ENCODE measurements at places on chromosomes 7 and 10.

GRCh38 chr7:146496657-146497056 is 380.1 kb downstream of the CNTNAP2 start:
- DNase-seq = no peak

- no peak for DNase-seq
Observed at GRCh38 chr7:44760034-44760580, 11.5 kb downstream of the ZMIZ2 start.

DNA sequence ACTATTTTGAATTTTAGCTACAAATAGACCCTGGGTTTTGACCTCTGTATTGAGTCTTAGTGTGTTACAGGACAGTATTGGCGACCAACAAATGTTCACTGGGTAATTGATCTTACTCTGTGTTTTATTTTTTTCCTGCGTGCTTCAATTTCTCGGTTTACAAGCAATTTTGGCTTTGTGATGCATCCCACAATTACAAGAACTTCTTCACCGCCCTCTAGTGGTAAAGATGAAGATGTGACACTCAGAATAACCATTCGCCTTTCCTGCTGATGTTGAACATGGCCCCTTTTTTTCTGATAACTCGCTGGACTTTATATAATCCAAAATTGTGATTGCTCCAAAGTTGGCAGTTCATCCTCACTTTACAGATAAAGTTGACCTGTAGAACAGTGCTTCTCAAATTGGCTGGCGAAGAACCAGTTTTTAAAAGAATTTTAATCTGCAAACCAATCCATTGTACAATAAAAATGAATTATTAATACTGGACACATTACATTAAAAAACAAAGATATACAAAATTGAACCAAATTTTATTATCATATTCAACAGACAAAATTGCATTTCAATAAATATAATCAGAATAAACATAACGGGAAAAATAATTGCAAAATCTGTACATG is 20.2 kb upstream of the SMC3 start:
- peak; percentile 83 for DNase-seq

DNA sequence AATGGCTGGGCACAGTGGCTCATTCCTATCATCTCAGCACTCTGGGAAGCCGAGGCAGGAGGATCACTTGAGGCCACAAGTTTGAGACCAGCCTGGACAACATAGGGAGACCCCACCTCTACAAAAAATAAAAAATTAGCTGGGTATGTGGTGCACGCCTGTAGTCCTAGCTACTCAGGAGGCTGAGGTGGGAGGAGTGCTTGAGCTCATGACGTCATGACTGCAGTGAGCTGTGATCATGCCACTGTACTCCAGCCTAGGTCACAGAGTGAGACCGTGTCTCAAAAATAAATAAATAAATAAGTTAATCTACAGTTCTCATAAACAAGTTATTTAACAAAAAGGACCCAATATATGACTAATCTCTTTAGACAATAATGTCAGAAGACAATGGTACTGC is 76.2 kb downstream of the TPK1 start:
- DNase-seq = no peak

DNA sequence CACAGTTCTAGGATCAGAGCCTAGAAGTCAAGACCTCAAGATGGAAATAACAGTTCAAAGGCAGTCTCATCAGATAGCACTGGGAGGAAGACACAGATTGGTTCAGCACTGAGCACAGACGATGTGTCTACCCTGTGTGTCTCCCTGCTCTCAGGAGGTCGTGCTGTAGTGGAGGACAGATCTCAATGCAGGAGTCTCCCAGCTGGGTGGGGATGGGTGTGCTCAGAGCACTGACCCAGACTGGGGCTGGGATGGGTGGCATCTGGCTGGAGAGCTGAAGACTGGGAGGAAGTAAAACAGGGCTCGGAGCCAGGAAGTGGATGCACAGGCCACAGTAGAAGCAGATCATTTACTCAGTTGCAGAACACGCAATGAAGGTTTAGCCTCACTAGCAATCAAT is 69.5 kb upstream of the GDF10 start:
- DNase-seq = no peak

- DNase-seq = no peak
Observed at GRCh38 chr10:64468219-64468618, 947.0 kb downstream of the REEP3 start.

GRCh38 chr10:126012485-126012884 is 116.1 kb downstream of the FANK1 start:
- DNase-seq = no peak

DNA sequence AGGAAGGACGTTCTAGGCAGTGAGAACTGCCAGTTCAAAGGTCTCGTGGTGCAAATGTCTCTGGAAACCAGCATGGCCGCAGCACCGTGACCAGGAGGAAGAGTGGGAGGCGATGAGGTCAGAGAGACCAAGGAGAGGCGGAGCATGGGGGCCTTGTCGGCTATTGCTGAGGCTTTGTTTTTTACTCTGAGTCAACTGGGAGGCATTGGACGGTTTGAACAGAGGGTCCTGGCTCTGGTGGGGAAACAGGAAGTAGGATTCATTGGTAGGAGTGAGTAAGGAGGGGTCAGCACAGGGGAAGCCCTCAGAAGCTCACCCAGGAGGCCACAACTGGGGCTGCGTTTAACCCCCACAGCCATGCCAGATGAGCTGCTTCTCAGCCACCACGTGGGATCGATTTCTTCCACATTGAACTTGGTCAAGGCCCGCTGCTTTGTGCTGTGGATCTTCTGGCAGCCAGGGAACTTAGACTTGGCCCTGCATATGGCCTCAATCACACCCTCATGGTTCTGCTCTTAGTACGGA is 22.2 kb upstream of the SH2B2 start:
- no peak for DNase-seq

DNA sequence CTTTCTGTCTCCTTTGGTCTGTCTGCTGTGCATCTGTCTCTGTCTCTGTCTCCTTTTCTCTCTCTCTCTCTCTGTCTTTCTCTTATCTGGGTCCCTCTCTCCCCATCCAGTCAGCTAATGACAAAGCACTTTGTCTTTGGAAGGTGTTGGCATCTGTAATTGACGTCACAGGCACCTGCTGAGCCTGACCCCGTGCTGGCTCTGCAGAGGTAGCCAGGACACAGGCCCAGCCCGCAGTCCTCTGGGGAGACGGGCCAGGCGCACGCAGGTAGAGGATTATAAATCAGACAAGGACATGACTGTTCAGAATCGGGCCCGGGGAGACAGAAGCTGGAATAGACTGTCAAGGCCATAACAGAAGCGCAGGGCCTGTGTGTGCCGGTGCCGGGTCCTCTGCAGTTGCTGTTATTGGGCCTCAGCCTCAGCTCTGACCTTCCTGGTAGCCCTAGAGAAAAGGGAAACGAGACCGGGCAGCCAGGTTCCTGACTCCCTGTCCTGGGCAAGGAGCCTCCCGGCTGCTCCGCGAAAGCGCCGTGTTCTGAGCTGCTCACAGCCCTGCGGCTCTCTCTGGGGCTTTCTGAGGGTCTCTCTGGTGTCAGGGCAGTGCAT is 10.7 kb upstream of the PSMG3 start:
- DNase-seq = no peak

- DNase-seq = peak; percentile 46
Observed at GRCh38 chr10:1824928-1825327, 87.6 kb upstream of the ADARB2 start.

GRCh38 chr10:88108115-88108610 is 244.7 kb downstream of the PTEN start:
- DNase-seq = no peak

GRCh38 chr10:52477305-52477704 is 163.2 kb downstream of the DKK1 start:
- DNase-seq = no peak

GRCh38 chr7:42203336-42203735 is 33.7 kb downstream of the GLI3 start:
- DNase-seq = no peak

DNA sequence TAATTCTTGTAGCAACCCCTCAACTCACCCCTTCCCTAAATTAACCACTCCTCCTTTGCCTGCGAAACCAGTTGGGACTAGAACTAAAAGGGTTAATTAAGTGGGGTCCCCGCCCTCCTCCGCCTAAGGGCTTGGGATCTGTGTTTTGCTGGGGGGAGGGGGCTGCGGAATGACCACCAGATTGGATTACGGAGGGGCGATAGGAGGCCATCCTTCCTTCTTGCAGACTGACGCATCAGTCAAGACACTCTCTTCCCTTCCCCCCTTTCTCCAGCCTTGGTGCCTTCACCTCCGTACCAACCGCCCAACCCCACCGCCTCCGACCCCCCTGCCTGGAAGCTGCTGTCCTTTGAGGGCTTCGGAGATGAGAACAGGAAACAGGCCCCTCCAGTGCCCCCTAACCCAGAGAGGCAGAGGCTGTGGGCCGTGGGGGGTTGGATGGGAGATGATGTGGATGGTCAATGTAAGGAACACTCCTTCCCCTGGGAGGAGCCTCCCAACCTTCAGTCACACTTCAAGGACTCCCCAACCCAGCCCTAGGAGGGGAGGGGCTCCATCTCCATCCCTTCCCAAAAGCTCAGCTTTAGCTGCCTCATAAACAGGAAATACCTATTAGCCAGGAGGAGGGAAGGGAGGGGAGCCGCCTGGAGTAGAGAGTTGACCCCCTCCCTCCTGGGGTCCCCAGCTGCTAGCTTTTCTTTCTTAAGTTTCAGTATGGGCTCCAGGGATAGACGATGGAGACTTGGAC is 997 bp upstream of the LDB1 start:
- DNase-seq = peak; percentile 92

DNA sequence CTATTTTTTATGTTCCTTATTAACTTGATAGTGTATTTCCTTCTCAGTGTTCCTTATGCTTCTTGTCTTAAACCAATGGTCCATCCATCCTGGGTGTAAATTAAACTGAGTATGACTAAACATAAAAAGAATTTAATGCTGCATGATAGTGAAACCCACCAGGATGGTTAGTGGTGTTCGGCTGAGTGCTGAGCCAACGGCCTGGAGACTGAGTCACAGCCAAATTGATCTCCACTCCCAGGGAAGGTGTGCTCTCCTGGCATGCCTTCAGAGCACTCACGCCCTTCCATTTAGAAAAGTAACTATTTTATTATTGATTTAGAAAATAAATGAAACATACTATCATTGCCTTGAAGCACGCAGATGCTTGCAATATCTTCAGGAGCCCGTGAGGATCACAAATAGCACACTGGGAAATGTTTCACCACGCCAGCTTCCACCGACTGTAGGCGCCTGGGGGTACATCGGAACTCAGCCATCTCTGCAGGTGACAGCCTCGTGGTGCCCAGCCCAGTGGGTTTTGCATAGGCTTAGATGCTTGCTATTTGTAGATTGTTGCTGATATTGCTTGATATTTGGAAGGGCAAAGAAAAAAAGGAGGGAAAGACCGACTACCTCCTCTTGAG is 40.0 kb upstream of the LOXL4 start:
- DNase-seq = no peak

DNA sequence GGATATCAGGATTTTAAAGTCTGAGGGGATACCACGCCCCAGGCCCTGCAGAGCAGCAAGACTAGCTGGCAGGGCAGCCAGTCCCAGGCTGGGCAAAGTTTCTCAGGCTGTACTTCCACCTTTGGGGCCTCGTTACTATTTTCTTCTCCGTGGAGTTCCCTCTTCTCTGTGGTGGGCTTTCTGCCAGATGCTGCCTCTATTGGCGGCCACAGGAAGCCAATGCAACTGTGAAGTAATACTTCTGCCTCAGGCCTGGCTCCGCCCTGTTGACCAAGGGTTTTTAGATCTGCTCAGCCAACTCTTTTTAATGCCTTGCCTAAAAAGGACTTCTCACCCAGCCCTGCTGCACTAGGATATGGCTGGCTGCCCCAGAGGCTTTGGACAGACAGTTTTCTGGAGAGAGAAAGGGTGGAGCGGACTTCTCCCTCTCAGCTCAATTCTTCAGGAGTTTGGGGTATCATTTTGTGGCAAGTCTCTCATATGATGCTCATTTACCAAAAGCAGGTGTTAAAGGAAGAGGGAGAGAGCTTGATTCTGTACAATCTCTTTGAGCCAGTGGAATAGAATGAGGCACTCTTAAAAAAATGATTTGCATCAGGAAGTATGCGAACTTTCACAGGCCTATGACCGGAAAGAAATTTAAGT is 67.4 kb downstream of the HHEX start:
- DNase-seq = peak; percentile 28

DNA sequence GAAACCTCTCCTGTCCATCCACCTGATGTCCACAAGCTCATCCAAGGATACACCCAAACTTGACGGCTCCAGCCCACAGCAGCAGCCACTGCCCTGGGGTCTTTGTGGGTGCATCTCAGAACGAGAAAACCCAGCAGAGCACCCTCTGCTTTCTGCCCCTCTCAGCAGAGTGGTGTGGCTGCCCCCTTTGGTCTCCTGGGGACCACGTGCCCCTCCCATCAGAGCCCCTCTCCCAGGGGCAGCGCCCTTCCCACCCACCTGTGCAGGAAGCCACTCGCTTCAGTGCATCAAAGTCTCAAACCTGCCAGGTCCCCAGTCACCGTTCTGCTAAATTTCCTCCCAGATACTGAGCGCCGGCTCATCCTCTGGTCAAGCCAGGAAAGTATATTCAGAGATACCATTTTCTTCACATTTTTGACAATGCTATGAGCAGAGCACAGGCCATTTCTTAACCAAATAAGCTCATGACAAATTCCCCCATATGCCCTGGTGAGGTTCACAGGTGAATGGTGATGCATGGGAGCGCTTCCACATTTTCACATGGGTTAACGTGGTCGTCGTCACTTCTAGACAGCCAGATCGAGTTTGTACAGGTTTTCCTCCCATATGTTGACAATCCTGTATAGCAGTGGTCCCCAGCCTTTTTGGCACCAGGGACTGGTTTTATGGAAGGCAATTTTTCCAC is 32.4 kb downstream of the CAMK2B start:
- no peak for DNase-seq

GRCh38 chr10:106608066-106608465 is 556.4 kb downstream of the SORCS1 start:
- DNase-seq = no peak

DNA sequence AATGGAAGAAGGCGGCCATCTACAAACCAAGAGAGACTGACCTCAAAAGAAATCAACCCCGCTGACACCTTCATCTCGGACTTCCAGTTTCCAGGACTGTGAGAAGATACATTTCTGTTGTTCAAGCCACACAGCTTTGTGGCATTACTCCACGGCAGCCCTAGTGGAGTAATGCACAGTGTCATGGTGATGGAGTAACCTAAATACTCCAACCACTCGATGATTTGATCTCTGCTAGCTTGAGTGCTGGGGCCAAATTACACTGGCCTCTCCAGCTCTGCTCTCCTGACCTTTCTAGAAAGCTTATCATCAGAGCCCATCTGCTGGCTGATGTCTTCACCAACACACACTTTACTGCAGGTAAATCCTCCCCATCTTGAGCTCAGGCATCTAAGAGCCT is 52.2 kb downstream of the GALNT17 start:
- DNase-seq = no peak
